ENCODE measurements at places on chromosomes 11 and 22.
A peak's percentile ranks its signal among the peaks of the same experiment; 100 is the strongest.

- DNase-seq, result no peak
These were observed 102.7 kb upstream of the ANO3 start for GRCh38 chr11:26229257-26229656.

DNA sequence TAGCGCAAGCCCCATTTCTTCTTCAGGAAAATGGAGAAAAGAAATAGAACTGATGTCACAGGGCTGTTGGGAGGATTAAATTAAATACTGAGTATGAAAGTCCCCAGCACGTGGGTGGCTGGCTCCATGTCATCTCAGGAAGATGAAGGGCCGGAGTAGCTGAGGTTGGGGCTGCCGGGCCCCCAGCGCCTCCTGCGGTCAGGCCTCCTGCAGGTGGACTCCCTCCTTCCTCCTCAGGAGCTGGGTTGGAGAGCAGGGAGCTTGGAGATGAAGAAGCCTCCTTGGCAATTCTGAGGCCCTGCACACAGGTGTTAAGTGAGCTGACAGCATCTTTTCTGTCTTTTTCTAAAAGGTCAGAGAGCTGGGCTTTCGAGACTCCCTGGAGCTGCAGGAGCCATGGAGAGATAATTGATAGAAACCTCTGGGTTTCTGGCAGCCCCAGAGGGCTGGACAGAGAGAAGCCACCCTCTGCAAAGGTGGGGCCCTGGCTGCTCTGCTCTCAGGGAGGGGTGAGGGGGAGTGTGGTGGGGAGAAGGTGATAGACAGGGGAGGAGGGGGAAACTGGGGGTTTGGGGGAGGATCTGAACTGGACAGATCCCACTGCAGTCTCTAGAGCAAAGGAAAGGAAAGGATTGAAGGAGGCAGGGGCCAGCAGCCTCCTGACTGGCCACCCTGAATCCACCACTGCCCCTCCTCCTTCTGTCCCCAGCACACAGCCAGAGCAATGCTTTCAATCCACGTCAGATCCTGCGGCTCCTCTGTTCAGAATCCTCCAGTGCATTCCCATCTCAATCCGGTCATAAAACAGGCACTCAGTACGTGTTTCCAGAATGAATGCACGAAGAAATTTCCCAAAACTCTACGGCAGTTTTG, 210.8 kb downstream of the CEP164 start:
- no peak for DNase-seq

- no peak for DNase-seq
These were observed 35.4 kb downstream of the SBF1 start for GRCh38 chr22:50439314-50439870.

DNA sequence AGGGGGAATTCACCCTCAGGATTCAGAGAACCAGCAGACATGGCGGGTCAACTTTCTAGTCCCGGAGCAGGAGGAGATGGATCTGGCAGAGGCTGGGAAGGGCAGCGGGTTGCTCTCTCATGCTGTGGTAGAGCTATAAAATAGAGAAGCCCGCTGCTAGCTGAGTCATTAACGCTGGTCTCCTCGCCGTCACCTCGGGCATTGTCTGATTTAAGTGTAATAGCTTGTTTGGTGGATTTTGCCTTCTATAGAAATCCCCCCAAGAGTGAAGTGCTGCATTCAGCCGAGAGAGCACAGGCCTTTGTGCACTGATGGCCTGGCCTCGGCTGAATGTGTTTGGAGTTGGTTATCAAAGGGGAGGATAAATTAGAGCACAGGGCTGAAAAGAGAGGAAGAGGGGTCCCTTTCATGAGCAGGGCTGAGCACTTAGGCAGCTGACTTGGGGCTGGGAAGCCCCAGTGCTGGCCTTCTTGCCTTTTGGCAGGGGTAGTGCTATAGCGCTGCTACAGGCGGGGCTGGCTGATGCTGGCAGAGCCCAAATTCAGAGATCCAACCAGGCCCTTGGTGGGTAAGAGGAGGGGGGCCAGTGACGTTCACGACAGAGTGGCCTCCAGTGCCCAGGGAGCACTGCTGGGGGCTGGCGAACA, 161.1 kb upstream of the CADM1 start:
- no peak for DNase-seq

GRCh38 chr11:76978818-76979217, 55.4 kb upstream of the B3GNT6 start:
- no peak for DNase-seq

- no peak for DNase-seq
These were observed 558.4 kb downstream of the METTL15 start for GRCh38 chr11:28666632-28667031.

DNA sequence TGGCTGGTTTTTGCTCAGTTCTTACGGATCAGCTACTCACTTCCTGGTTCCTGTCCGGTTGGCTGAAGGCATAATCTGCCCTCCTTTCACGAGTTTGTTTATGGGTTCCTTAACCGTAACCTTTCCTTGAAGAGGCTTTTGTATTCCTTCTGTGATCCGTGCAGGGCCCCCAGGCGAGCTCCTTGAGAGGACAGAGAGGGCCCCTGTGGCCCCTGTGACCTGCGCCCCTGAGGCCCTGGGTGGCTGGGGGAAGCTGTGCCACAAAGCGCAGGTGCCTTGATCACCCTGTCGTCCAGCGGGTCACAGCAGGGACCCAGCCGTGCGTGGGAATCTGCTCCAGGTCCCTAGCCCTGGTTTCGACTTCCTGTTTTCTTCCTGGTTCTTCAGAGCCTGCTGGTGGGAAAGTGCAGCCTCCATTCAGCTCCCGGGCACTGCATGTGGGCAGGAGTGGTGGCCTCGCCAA, 27.8 kb upstream of the FADD start:
- no peak for DNase-seq

- no peak for DNase-seq
These were observed 5.1 kb upstream of the SYCE3 start for GRCh38 chr22:50567721-50568252.

- DNase-seq, result peak; percentile 21
These were observed 11.9 kb upstream of the SH3BP1 start for GRCh38 chr22:37627545-37627944.

DNA sequence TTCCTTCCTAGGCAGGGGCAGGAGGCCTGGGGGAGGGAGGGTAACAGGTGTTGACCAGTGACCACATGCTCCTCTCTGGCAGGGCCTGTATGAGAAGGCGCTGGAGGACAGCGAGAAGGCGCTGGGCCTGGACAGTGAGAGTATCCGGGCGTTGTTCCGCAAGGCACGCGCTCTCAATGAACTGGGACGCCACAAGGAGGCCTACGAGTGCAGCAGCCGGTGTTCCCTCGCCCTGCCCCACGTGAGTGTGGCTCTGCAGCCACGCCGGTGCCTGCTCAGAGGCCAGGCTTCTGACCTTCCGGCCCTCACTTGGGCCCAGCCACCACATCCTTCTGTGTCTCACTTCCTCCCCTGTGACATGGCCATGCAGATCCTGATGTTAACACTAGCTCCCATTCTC, 25.8 kb downstream of the ZC3H7B start:
- DNase-seq, result no peak

DNA sequence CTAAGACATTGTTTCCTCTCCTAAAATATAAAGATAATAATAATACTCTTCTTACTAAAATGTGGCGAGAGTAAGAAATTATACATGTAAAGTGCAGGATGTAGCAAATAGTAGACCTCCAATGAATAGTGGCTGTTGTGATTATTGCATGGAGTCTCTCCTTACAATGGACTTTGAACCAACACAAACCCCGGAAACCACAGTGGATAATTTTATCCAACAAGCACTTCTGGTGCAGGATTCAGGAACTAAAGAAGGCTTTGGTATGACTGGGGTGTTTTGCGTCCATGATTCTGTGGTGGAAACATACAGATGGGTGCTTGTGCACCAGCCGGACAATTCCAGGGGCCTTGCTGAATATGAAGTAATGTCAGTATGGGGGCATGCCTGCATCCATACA, 146.4 kb upstream of the UBASH3B start:
- no peak for DNase-seq

DNA sequence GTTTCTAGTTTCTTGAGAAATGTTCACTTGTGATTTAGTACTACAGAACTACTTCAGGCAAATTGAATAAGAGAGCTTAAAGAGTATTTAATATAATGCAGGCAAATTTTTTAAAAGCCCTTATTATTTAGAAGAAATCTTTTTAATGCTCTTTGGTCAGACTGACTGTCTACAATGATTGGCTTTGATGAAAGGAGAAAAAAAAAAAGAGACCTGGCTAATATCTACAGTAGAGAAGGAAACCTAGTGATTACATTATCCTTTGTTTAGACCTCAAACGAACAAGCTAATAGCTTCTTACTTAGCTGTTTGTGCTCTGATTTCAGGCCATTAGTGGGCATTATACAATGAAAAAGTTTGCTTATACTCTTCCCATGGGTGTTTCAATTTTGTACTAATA, 1043.1 kb downstream of the JRKL start:
- no peak for DNase-seq

- DNase-seq, result no peak
These were observed 695 bp downstream of the PEX26 start for GRCh38 chr22:18078329-18079041.

GRCh38 chr11:128616161-128616560, 28.8 kb upstream of the ETS1 start:
- no peak for DNase-seq

DNA sequence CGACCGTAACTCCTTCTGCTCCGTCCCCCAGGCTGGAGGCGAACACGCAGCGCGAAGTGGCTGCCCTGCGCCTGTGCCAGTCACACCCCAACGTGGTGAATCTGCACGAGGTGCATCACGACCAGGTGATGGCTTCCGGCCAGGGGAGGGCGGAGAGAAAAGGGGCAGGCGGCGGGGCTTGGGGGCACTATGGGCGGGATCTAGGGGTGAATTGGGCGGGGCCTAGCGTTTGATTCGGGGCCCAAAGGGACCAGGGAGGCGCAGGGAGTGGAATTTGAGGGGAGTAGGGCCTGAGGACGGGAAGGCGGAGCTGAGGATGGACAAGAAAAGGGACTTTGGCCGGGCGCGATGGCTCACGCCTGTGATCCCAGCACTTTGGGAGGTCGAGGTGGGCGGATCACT, 9.7 kb downstream of the RPS6KA4 start:
- DNase-seq, result no peak

GRCh38 chr11:12529041-12529440, 145.2 kb upstream of the TEAD1 start:
- DNase-seq, result no peak

- no peak for DNase-seq
These were observed 7.8 kb upstream of the RBM4B start for GRCh38 chr11:66685276-66686099.

- no peak for DNase-seq
These were observed 31.9 kb downstream of the RASSF10 start for GRCh38 chr11:13040969-13041561.

DNA sequence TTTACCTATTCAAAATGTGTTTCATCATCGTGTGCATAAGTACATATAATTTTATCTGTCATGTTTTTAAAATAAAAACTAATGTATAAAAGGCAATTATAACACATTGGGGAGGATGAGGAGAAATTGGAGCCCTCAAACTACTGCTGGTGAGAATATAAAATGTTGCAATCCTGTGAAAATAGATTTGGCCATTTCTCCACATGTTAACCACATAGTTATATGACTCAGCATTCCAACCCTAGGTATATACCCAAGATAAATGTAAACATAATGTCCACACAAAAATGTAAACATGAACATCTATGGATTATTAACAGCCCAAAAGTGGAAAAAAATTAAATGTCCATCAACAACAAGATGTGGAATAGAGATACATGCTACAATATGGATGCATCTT, 928.0 kb upstream of the FAT3 start:
- DNase-seq, result no peak

GRCh38 chr11:76863196-76863777, 2.6 kb downstream of the ACER3 start:
- no peak for DNase-seq

DNA sequence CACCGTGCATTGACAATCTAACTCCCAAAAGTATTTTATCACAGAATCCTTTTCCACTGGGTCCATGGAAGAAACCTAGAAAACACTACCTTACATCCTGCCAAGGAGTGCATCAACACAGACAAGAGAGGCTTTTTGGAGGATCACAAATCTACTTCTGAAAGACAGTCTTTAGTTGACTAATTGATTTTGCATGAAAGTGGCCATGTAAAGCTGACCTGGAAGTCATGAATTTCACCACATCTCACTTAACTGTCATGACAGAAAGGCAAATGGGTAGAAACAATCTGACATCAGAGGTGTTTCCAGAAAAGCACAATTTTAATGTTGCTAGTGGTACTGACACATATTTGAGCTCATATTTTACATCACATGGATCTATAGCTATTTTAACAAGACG, 101.6 kb downstream of the FAM76B start:
- DNase-seq, result no peak

GRCh38 chr11:60455531-60456042, at the start of gene MS4A1:
Gene MS4A1 (plus strand): TSS chr11:60455847. CDS start chr11:60462375, 6,528 bp downstream.
- DNase-seq, result no peak

DNA sequence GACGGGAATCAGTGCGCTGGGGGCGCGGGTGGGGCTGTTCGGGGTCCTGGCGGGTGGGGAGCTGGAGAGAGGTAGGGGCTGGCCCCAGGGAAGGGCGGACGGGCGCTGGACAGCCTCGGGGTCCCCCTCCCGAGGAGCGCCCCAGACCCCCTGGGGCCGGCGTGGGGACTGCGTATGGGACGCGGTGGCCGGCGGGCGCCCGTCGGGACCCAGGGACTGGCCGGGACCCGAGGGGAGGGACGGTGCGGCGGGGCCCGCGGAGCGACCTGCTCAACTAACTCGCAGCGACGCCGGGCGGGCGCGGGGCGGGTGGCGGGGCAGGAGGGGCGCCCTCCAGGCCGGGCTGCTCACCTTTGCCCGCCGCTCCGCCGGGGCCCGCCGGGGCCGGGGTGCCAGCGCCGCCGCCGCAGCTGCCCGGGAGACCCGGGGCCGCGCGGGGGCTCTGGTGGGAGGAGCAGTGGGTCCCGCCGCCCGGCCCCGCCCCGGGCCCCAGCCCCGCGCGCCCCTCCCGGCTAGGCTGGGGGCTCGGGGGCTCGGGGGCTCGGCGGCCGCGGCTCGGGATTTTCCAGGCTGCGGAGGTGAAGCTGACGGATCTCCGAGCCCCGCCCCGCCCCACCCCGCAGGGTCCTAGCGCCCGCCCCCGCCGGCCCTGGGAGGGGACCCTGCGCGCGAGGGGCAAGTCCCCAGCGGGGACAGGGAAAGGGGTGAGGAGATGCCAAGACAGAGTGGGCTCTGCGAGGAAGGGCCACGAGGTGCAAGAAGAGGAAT, 12.3 kb downstream of the STARD10 start:
- DNase-seq, result peak; percentile 32

- DNase-seq, result no peak
These were observed 12.1 kb downstream of the RTN4R start for GRCh38 chr22:20256027-20256426.

DNA sequence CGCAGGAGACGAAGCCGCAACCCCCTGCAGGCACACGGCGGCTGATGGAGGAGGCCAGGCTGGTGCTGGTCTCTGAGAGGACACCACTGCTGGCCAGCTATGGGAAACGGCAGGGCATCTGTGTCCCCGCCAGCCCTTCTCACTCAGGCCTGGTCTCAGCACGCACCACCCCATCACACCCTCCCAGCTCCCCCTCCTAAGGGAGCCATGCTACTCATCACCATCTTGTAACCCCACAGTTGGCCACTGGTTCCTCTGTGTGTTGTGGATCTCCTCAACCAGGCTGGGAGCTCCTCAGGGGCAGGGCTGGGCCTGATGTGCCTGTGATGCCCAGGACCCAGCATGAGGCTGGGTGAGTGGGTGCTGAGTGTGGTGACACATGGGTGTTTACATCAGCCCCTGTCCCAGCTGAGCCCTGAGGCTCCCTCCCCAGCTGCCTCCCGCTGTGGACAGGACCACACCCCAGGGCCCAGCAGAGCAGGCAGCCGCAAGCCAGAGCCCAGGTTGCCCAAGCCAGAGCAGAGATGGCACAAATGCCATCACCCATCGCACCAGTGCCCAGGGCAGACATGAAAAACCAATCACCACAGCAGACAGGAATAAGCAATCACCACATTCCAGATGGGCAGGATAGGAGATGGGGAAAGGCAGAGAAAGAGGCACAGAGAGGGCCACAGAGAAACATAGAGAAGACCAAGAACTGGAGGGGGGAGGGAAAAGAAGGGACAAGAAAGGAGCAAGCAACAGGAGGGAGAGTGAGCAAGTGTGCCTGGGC, 8.2 kb downstream of the ARVCF start:
- DNase-seq, result no peak
